ENCODE measurements at places on chromosomes 5 and 9.
A peak's percentile ranks its signal among the peaks of the same experiment; 100 is the strongest.

- DNase-seq: peak; percentile 45
These were observed 61.7 kb downstream of the MRPL36 start for GRCh38 chr5:1737790-1738405.

- DNase-seq: no peak
These were observed 194.6 kb upstream of the KIF2A start for GRCh38 chr5:62111428-62111827.

DNA sequence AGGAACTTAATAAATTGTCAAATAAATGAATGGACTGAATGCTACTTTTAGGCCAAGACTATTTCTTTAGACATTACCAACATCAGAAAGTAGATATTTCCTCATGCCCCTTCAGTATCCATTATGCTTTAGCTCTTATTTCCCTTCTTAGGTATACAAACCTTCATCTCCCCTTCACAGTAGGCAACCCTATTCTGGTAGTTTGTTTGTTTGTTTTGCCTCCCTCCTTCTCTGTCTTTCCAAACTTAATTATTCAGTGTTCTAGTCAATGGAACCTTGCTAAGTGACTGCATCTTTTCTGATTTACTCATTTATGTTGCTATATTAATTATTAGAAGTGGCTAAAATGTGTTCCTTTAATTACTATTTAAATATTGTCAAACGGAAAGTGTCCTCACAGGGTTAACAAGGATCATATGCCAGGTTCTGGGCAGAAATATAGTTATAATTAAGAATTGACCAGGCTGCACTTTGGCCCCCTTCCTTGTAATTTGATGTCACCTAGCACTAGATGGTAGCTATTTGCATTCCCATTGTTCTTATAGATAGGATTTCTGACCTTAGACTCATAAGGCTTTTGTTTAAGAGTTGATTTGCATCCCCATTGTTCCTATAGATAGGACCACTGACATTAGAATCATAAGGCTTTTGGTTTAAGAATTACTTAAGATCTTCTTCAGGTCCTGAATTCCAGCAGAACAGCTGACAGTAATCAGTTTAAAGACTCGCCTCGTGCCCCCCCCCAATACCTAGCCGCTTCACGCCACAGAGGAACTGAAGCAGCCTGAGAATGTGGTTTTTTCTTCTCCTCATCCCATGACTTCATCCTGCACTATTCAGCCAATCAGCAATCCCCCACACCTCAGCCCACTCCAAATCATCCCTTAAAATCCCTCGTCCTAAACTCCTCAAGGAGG is 84.4 kb upstream of the NUDT12 start:
- DNase-seq: no peak

GRCh38 chr9:79165020-79165780 is 406.6 kb upstream of the TLE4 start:
- no peak for DNase-seq

DNA sequence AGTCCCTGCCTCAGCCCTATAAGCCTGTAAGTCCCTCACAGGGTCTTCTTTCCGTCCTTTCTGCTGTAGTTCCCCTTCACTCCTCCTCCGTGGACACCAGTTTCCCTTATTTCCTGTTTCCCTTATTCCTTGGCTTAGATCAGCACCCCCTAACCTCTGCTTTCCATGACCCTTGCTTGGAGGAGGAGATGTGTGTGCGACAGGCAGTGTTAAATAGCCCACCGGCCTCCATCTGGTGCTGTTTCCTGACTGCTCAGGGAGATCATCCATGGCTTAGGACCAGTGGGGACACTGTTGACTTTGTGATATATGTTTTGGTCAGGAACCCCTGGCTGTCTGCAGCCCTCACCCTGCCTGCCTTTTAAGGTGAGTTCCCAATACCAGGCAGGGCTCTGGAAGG is 34.1 kb upstream of the PSD2 start:
- DNase-seq: no peak

- no peak for DNase-seq
These were observed 233.3 kb downstream of the FAM170A start for GRCh38 chr5:119862619-119863018.

All from CD4-positive, alpha-beta T cell treated with Interleukin-15 for 4 hours (primary cell).